ENCODE measurements at places on chromosomes 5 and 9.
A peak's percentile ranks its signal among the peaks of the same experiment; 100 is the strongest.

DNA sequence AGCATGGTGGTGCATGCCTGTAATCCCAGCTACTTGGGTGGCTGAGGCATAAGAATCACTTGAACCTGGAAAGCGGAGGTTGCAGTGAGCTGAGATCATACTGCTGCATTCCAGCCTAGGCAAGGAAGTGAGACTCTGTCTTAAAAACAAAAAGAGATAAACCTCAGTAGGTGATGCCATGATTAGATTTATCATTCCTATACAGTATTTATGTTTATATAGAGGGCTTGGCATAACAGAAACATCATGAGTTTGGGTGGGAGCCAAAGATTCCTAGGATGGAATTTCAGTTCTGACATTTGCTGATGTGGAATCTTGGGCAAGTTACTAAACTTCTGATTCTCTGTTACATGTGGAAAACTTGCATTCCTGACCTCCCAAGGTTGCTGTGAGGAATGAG is 22.3 kb downstream of the RFK start:
- peak; percentile 29 for DNase-seq

- DNase-seq, result no peak
Measured at GRCh38 chr9:97543561-97543960, 42.1 kb downstream of the TMOD1 start.

GRCh38 chr5:8493176-8493575 is 624.2 kb downstream of the MTRR start:
- DNase-seq, result no peak

GRCh38 chr5:50463726-50464125 is 22.6 kb upstream of the EMB start:
- no peak for DNase-seq
